Smooth muscle cell of the brain vasculature (primary cell): ENCODE measurements at places on chromosomes 5 and 9.

GRCh38 chr5:68368311-68369022 is 152.9 kb downstream of the PIK3R1 start:
- no peak for DNase-seq

DNA sequence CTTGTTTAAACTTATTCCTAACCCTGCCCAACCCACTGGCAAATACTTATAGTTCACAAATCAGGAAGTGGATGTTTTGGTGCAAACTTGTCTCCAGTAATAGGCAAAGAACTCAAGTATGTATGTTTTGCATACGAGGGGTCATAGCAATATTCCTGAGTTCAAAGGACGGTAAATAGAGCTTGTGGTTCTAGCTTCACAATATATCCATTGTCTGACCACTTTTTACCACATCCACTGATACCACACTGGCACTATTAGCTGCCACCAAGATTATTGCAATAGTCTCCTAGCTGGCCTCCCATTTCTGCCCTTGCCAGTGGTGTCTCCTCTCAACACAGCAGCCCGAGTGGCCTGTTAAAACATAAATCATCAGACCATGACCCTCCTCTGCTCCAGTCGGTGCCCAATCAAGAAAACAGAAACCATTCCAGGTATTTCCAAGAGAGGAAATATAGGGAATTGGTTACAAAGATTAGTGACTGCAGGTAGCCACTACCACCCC is 17.0 kb downstream of the GRXCR2 start:
- no peak for DNase-seq

DNA sequence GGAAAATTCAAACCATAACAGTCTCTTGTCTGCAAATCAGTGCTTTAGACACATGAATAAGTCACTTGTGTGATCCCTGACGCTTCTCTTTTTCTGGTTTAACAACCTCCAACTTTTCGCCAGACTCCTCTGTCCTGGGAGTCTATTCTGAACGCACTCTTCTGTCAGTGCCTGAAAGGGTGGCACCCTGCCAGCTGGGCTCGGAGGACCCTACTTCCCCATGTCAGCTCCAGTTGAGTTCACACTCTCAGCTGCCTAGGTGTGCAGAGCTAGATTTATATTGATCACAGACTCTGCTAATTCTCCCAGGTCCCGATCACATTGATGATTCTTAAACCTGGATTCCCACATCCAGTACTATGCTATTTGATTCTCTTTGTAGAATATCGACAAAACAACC is 649.1 kb downstream of the BNC2 start:
- DNase-seq: no peak

GRCh38 chr9:93258419-93258817 is 74.5 kb downstream of the WNK2 start:
- no peak for DNase-seq

GRCh38 chr9:26782899-26783298 is 109.7 kb downstream of the CAAP1 start:
- DNase-seq: no peak

GRCh38 chr9:106731910-106732309 is 131.1 kb upstream of the ZNF462 start:
- no peak for DNase-seq

DNA sequence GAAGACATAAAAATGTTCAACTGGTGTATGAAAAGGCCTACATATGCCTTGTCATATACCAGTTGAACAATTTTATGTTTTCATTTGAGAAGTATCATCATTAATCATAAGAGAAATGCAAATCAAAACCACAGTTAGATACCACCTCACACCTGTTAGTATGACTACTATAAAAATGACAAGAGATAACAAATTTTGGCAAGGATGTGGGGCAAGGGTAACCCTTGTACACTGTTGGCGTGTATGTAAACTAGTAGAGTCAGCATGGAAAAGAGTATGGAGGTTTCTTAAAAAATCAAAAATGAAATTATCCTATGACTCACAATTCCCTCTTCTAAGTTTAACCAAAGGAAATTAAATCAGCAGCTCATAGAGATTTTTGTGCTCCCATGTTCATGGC is 250.4 kb upstream of the ST8SIA4 start:
- no peak for DNase-seq

DNA sequence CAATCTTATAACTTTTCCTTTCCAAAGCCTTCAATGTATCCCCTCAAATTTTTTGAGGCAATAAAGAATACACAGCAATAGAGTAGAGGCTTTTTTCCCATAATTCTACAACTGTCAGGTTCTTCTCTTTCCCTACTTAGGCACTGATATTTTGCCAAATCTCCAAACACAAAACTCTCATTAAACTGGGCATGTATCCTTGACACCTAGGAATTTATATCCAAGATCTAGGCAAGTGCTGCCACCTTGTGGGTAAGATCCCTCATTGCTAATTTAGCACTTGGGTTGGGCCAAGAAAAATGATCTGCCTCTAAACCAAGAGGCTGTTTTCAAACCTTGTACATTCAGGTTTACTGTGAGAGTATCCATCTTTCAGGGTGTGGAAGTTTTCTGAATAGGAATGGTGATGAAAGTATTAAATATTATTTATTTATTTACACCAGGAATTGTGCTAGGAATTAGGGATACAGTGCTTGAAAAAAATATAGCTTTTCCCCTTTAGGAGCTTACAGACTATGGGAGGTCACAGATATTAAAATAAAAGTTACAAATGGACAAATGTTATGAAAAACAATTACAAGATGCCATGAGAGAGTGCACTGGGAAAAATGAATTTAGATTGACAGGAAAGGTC is 17.6 kb downstream of the TSTD2 start:
- DNase-seq: peak; percentile 18

GRCh38 chr9:104092875-104093600 is 1.1 kb upstream of the SMC2 start:
- no peak for DNase-seq

- no peak for DNase-seq
These were observed 545 bp downstream of the CDKN2B-AS1 start for GRCh38 chr9:21995006-21995665.

GRCh38 chr5:56482363-56482762 is 249.2 kb upstream of the ANKRD55 start:
- DNase-seq: no peak
